ELR (cell line): ENCODE measurements at places on chromosomes 7 and 10.

- peak; percentile 2 for DNase-seq
These were observed 71.0 kb downstream of the GNAT3 start for GRCh38 chr7:80440883-80441282.

GRCh38 chr7:110647266-110647665 is 443.7 kb upstream of the LRRN3 start:
- DNase-seq = no peak

GRCh38 chr10:111440501-111440900 is 363.7 kb downstream of the ADRA2A start:
- no peak for DNase-seq

GRCh38 chr7:7569615-7570014 is 2.9 kb downstream of the MIOS start:
- DNase-seq = no peak

DNA sequence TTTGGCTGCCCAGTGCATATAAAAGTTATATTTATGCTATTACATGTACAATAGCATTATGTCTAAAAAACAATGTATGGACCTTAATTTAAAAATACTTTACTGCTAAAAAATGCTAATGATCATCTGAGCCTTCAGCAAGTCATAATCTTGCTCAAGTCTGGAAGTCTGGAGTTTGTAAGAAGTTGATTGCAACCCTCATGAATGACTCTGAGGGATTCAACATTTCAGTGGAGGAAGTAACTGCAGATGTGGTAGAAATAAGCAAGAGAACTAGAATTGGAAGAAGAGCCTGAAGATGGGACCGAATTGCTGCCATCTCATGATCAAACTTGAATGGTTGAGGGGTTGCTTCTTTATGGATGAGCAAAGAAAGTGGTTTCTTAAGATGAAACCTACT is 13.0 kb upstream of the ADAMTS14 start:
- DNase-seq = no peak

GRCh38 chr10:93436591-93437085 is 45.5 kb downstream of the MYOF start:
- DNase-seq = peak; percentile 97

- DNase-seq = peak; percentile 1
These were observed 688.5 kb downstream of the CNTNAP2 start for GRCh38 chr7:146805082-146805481.

- peak; percentile 96 for DNase-seq
These were observed 31.3 kb downstream of the PLAC9 start for GRCh38 chr10:80163741-80164341.

GRCh38 chr10:74121368-74121767 is 29.3 kb downstream of the AP3M1 start:
- no peak for DNase-seq

GRCh38 chr7:127872122-127872521 is 159.1 kb downstream of the LRRC4 start:
- DNase-seq = no peak

DNA sequence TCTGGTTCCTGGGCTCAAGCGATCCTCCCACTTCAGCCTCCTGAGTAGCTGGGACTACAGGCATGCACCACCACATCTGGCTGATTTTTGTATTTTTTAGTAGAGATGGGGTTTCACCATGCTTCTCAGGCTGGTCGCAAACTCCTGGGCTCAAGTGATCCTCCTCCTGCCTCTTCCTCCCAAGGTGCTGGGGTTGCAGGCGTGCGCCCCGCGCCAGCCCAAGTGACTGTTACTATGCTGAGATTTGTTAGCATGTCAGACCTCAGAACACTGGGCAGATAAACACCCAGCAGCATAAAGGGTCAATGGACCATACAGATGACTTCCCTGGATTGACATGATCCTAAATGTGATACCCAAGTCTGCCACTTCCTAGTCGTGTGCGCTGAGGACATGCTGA is 59.9 kb upstream of the NMT2 start:
- DNase-seq = no peak

GRCh38 chr7:41328544-41328943 is 374.3 kb downstream of the INHBA start:
- DNase-seq = peak; percentile 68

- peak; percentile 5 for DNase-seq
These were observed 52.0 kb downstream of the GRB10 start for GRCh38 chr7:50730446-50731400.

DNA sequence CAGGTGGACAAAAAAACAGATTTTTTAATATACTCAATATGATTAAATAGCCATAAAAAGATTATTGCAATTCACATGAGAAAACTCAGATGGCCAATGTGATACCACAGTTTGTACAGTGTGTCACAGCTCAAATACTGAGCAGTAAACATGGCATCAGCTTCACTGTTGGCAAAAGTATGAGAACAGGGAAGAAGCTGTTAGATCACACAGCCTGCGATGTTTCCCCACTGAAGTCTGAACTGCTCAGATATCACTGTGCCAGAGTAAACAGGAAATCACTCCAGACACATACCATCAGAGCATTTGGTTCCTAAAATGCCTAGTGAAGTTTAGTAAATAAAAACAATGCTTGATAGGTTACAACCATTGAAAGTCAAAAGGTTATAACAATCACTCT is 347.8 kb downstream of the ETV1 start:
- DNase-seq = peak; percentile 38

DNA sequence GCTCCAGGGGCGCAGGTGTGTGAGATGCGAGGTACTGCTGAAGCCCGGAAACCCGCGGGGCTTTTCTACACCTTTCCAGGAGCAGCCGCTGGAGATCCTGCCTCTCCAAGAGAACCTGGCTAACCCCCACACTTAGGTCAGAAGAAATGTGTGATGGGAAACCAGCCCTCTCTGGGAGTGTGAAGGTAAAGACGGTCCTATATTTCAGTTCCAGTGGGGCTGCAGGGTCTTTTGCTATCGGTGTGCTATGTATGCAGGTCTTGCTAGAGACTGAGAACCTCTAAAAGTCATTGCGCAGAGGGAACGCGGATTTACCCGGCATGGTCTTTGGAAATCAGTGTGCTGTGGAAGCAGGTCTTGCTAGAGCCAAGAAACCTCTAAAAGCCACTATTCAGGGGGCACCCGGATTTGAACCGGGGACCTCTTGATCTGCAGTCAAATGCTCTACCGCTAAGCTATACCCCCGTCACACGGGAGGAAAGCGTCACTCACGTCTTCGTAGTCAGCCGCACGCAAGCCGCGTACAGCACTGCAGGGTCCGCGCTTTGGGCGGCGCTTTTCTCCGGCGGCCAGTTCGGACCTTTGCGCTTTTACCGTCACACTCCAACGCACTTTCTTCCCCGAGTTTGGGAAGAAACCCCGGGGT is 46.0 kb downstream of the ZNF777 start:
- DNase-seq = peak; percentile 56

GRCh38 chr10:13068071-13068470 is 31.9 kb upstream of the OPTN start:
- no peak for DNase-seq

DNA sequence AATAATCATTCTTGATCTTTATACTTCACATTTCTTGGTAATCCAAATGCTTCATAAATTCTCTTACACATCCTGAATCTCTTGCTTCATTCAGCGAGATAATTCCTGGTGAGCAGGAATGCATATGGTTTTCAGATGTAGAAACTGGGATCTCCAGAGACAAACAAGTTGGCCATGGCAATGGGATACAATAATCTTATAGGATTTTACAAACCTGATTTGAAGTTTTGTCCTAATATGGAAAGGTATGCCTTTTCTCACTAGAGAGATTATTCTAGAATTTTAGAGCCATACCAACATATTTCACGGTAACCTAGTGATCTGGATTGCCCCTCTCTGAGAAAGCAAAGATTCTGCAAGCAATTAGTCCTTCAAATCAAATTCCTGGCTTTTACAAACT is 13.1 kb upstream of the TRDMT1 start:
- peak; percentile 40 for DNase-seq

- peak; percentile 46 for DNase-seq
These were observed 45.4 kb downstream of the CDK6 start for GRCh38 chr7:92790992-92791391.

- no peak for DNase-seq
These were observed 26.6 kb downstream of the KCNH2 start for GRCh38 chr7:150951521-150951920.

DNA sequence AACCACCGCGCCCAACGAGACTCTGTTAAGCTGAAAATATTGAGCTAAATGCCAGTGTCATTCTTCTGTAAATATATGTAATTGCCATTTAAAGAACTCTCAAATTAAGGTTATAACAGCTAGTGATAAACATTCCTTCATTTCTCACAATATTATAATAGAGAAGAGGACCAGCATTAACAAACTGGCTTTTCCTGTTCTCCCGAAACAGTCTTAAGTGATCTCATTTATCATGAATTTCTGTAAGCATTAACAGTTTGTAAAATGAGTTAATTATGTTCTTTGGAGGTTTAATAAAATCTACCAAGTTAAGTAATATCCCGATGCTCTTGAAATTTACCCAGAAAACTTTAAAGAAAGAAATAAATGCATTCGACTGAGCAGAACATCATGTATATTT is 352.8 kb downstream of the KCNMA1 start:
- no peak for DNase-seq

- DNase-seq = no peak
These were observed 36.5 kb downstream of the GHRHR start for GRCh38 chr7:31000161-31000693.
